ENCODE measurements at places on chromosomes 7 and 10. TPM values are rescaled to one million over a fixed set of nuclear protein-coding genes. Genes with fewer than 3 reads are reported as not detected.

Gene RSPH10B
- total RNA-seq = 1.1 TPM

Gene CHAT
- not detected for total RNA-seq

Gene MYO1G
- 0.55 TPM for total RNA-seq

Gene SPDYE3
- not detected for total RNA-seq

Gene ASZ1
- total RNA-seq = not detected

Gene CHST15
- 8.7 TPM for total RNA-seq

Gene EN2
- total RNA-seq = 0.15 TPM

Gene RNF32
- total RNA-seq = 0.83 TPM

Gene C10orf105
- 0.26 TPM for total RNA-seq

- DNase-seq = peak; percentile 23
Observed at GRCh38 chr7:101576998-101577397, 52.1 kb downstream of the MYL10 start.

DNA sequence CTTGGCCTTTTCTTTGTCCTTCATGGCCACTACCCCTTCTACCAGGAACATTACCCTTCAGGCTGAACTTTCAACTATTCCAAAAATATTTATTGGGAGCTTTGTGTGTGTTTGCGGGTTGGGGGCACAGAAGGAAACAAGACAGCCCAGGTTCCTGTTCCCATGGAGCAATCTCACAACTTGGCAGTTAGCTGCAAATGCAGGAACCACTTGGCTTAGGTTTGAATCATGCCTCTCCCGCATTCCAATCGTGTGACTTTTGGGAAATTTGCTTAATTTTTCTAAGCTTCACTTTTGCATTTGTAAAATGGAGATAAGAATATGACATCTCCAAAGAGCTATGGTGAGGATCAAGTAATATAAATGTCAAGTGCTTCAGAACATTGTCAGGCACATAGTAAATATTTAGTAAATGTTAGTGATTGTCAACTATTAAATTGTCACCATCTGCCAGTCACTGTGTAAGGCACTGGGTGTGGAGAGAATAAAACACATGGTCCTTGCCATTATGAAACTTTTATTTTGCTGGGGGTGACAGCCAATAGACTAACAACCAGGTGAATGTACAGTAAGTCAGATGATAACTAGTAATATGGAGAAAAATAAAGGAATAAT lies 277.1 kb downstream of the SNX13 start:
- no peak for DNase-seq

- DNase-seq = peak; percentile 2
Observed at GRCh38 chr10:79482304-79482703, 30.0 kb upstream of the EIF5AL1 start.

DNA sequence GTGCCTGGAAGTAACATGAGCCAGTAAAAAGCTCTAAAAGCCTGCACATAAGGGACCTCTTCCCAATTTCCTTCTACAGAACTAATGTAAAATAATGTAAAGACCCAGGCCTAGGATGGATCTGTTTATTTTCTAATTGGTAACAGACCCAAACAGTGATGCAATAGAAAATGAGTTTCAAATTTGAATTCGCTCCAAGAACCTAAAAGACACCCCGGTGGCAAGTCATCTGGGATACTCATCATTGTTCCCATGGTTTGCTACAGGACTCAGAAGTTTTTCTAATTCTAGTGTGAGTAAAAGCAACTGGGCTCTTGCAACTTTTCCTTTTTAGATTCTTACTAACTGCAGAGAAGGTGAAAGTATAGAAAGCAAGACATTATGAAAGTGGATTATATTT lies 271.3 kb upstream of the CACNA2D1 start:
- DNase-seq = no peak

- no peak for DNase-seq
Observed at GRCh38 chr7:5441840-5442503, 18.3 kb upstream of the TNRC18 start.

DNA sequence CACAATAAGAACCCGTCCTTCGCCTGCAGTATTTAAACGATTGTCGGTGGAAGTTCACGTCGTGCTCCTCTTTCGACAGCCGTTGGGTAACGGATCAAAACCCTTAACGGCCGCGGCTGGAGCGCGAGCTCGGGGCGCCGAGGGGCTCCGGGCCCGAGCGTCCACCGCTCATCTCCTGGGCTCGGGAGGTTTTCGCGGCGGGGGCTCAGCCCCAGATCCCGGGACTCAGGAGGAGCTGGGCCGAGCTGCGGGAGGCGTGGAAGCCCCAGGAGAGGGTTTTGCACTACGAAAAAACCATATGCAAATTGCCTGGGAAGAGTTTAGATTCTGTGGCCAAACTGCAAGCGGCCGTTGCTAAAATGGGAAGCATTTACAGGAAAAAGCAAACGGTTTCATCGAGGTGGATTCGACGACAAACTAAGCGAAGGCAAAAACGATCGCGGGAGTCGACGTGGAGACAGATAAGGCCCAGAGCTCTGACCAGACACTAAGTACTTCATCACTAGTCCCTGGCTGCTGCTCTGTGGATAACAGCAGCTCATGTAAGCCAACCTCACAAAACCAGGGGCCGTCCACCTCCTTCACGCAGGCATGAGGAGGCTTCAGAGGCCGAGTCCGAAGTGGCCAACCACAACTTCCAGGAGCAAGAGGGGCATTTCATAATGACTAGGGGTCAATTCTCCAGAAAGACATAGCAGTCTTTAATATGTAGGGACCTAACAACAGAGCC lies 129.7 kb downstream of the MARCHF5 start:
- peak; percentile 50 for DNase-seq

DNA sequence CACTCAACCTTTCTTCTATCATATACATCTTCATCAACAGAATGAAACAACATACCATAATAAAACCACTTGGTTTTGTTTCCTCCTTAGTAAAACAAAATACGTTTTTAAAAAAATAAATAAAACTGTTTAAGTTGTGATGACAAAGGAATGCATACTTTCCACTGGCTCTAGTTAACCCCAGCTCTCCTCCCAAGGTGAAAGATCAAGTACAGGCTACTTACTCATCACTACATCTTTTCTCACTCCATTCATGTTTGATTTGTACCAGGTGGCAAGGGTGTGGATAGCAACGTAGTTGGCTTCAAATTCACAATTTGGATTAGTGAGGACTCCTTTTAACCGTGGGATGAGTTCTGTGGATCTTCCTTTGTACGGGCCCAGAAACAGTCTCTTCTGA lies 14.7 kb downstream of the OGA start:
- no peak for DNase-seq

- no peak for DNase-seq
Observed at GRCh38 chr10:116209781-116210180, 63.2 kb downstream of the GFRA1 start.

- DNase-seq = no peak
Observed at GRCh38 chr7:2602406-2603043, 29.3 kb upstream of the TTYH3 start.

DNA sequence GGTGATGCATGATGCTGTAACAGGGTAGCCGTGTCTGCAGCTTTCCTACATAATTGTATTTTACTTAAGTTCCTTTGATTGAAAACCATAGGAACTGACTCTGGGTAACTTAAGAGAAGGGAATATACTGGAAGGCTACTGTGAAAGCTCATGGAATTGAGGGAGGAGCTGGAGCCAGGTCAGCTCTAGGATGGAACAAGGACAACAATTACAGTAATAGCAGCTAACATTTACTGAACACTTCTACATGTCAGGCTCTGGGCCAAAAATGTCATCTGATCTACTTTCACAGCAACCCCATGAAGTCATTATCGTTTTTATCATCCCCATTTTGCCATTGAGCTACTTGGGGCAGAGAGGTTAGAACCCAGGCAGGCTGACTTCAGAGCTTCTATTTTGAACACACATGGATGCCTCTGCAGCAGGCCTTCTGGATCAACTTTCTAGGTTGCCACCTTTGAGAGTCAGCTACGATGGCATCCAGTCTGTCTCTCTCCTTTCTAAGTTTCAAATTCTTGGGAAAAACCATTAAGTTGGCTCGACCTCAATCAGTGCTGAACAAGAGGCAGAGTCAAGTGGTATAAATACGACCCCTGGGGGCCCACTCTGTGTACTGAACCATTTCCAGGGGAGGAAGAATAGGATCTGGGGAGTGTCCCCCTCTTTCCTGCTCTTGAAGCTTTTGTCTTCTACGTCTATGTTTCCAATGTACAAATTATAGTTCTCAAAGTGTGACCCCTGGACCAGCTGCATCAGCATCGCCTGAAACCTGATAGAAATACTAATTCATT lies 272.3 kb upstream of the PLPP4 start:
- DNase-seq = no peak

DNA sequence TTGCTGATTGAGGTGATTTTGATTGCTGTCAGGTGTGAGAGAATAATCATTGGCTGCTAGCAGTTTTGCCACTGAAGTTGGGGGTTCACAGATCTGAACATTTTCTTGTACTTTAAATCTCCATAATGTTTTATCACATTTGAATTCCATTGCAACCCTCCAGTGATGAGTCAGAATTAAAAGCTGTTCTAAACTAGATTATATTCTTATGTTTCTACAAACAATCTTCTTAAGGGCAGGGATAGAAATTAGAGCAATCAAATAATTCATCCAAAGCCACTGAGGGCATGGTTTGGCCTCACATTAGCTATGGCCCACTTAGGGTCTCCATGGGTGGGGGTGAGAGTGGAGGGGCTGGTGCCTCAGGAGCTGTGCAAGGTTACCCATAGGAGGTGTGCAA lies 53.0 kb upstream of the RPA3 start:
- DNase-seq = no peak

DNA sequence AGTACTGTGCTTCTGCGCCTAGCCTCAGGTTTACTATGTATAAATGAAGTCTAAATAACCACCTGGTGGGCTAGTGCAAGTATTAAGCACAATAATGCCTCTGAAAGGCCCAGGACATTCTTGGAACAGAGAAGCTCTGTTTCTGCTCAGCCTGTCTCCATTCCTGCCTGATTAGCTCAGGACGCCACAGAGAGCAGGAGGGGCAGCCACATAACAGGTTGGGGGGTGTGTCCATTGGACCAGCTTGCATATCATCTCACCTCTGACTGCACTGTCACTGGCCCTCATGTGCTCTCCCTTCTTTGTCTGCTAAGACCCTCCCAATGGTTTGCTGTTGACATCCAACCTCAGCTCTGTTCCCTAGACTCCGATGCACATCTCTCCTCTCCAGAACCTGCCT lies 52.8 kb upstream of the IKZF1 start:
- no peak for DNase-seq

DNA sequence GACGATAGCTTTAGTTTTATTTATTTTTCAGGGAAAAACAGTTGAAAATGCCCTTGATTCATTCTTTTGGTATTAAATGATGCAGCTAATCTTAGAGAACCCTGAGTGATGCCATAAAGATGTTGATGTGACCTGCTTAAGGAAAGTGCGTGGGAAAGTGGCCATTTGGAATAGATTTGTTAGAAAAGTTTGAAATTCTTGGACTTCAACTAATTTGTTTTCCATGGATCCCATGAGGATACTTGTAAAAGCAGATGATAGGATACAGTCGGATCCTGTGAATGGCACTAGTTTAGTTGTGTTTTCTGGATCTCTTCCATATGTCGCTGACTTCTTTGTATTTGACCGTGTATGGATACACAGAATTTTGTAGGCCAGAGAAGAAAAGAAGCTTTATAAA lies 69.0 kb downstream of the SEPTIN7 start:
- no peak for DNase-seq

DNA sequence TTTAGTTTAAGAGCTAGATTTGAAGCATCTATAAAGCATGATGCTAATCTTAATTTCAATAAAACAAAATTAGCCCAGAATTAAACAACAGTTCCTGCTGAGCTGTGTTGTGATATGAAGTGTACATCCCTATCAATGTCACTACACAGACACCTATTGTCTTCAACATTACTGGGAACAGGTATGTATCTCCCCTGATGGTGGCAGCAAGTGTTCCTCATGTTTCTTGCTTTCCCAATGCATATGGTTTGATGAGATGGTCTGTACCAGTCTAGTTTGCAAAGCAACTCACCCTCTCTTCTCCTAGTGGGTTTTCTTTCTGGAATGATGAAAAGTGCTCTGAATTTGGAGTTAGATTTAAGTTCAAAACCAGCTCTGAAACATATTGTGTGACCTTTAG lies 38.1 kb downstream of the TSPAN12 start:
- DNase-seq = no peak

DNA sequence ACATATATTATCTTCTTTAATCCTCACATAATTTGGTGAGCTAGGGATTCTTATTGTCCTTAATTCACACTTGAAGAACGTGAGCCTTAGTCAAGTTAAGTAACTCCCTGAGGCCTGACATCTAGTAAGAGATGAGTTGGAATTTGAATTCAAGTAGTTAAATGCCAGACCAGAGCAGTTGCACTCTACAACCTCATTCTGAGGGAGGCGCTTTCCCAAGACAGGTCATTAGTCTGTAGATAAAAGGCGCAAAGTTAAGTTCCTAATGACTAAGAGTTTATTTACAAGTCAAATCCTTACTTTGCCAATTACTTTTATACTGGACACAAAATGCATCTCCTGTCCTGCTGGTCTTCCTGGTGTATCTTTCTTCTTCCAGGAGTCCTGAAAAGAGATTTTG lies 3.6 kb upstream of the EXOC6 start:
- no peak for DNase-seq

GRCh38 chr7:29234438-29234837 lies 39.9 kb downstream of the CHN2 start:
- no peak for DNase-seq

DNA sequence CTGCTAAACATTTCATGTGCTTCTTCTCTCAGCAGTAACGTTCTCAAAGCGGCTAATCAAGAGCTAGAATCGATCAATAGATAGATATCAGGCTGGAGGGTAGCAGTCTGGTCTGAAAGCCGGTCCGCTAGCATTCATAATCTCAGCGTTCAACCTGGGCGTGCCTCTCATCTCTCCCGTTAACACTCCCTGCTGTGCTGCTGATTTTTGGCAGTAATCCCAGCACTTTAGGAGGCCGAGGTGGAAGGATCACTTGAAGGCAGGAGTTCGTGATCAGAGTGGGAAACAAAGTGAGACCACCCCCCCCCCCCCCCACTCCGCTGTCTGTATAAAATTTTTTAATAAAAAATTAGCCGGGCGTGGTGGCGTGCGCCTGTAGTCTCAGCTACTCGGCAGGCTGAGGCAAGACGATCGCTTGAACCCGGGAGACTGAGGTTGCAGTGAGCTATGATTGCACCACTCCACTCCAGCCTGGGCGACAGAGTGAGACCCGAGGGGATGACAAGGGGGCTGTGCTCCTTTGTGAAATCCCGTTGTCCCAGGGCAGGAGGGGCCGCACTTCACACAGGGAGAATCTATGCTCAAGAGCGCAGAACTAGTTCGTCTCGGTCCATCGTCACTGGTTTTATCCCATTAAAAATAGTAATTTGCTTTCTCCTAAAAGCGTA lies 624 bp upstream of the CEP55 start:
- DNase-seq = no peak

Measured in H9 (cell line).